ENCODE measurements at places on chromosomes 6 and 20.

DNA sequence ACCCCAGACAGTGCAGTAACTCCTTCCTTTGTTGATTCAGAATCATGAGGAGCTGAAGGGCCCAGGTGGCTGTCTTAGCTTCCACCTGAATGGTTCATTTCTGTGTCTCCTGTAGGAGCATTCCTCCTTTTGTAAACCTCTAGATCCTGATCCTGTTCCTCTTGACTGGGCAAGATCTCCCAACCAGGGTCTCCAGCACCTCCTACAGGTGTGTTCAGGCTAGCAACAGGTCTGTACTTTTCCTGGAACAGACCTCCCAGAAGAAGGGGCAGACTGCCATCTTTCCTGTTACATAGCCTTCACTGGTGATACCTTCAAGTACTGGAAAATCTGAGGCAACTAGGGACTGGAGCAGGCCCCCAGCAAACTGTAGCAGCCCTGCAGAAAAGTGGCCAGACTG, 35.2 kb downstream of the HLA-B start:
- DNase-seq = no peak

- DNase-seq = no peak
Measured at GRCh38 chr20:62201173-62202082, 18.6 kb downstream of the MTG2 start.

DNA sequence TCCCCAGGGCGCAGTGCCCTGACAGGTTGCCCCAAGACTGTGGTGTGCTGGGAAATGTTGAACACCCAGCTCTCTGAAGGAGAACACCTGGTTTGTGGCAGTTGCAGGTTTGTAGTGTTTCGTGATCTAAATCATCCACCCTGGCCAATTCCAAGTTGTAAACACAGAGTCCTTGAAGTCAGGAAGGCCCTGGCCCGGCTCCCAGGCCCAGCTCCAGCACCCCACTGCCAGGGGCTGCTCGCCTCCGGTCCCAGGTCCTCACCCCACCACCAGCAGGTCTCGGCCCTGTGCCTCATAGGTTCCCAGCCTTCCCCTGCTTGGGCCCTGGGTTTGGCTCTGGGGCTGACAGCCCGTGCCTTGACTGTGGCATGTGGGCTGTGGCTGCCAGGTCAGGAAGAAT, 121.4 kb upstream of the MLN start:
- no peak for DNase-seq

GRCh38 chr6:83824831-83825230, 28.3 kb upstream of the RIPPLY2 start:
- DNase-seq = no peak

- DNase-seq = no peak
Measured at GRCh38 chr20:35462351-35462750, 7.0 kb downstream of the CEP250 start.

Data from GM03348 (cell line).